ENCODE measurements at places on chromosomes 6 and 20.

DNA sequence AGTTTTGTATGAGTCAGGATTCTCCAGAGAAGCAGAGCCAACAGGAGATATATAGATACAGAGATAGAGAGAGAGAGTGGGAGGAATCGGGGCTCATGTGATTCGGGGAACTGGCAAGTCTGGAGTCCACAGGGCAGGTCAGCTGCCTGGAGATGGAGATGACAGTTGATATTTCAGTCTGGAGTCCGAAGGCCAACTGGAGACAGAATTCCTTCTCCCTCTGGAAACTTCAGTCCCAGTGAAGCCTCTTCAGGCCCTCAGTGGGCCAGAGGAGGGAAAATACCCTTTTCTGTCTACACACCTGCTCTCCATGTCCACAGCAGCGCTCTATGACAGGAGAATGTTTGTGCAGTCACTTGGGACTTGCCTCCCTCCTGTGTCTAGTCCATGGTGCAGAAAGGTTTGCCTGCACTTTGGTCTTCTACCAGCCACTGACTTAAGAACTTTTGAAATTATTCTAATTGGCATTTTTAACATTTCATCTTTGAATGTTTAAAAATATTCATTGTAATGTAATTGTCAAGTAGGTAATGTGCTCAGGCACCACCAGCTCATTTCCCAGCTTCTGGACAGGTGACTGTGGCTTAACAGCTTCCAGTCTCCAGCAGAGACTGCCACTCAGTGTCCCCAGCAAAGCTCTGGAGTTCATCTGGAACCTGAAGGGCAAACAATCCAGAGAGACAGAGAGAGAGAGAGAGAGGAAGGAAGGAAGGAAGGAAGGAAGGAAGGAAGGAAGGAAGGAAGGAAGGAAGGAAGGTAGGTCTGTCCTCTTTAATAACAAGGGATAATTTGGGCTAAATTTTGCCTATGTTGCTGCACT is 43.8 kb upstream of the AFDN start:
- no peak for DNase-seq

DNA sequence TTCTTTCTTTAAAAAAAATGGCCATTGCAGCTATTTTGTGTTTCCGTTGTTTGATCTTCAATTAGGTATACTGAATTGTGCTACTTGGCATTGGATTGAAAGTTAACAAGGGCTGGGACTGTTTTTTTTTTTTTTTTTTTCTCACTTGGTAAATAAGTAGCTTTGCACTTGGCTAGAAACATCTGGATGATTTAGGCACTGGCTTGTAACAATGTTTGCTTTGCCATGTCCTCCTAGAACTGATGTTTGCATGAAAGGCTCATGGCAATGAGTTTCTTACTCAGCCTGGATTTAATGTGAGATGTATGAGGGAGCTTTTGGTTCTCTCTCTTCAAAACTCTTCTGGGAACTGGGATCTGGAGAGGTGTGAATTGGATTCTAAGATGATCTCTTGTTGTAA is 414.1 kb downstream of the CDH26 start:
- DNase-seq = no peak

DNA sequence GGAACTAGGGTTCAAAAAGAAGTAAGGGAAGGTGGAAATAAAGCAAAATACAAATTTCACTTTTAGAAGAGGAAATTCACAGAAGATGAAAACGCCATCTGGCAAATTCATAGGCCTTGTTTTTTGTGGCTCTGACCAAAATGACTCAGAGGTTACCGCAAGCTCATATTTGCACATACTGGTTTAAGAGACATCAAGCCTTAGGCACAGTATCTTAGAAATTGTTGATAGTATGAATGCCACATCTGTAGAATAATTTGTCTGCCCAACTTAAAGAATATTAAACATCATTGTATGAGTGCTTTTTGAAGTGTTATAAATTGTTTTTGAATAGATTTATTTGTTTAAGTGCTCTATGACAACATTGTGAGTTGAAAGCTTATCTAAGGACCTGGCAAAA is 10.6 kb downstream of the TAAR1 start:
- peak; percentile 6 for DNase-seq

- DNase-seq = no peak
Observed at GRCh38 chr6:135192256-135193174, 11.4 kb downstream of the MYB start.

DNA sequence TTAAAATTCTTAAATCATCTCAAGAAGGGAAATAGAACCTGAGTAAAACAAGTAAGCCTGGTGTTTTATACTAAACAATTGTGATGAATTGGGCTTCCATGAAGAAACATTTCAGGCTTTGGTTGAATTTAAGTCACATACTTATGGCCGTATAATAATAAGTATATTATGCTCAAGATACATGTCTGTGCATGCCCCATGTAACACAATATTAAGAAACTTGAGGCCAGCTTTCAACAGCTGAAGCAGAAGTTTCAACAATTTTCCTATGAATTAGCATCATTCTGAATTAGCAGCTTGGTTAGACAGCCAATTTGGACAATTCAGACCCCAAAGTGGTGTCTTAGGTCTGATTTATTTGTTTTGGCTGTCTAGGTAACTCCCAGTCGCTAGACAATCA is 243.7 kb downstream of the MYLK4 start:
- no peak for DNase-seq

DNA sequence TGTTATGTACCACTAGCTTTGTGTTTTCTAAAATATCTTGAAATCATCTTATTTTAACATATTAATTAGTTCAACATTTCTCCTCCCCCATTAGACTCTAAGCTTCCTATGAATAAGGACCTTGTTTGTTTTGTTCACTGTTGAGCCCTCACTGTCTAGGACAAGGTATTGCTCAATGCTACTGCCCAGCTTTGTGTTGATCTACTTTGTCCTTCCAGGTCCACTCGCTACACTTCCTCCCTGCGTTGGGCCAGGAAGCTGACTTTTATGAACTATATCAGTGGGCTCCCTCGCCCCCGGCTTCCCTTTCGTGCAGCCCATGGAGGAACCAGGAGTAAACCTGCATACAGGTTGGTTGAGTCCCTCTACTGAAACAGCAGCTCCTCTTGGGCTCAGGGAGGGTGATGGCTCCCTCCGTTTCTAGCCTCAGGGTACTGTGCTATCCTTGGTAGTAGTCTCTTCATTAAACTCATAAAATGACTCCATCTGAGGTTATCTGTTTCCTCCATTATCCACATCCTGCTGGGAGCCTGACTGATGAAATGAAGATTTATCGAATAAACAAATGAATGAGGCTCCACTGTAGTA is 272.5 kb downstream of the CLIC5 start:
- no peak for DNase-seq

DNA sequence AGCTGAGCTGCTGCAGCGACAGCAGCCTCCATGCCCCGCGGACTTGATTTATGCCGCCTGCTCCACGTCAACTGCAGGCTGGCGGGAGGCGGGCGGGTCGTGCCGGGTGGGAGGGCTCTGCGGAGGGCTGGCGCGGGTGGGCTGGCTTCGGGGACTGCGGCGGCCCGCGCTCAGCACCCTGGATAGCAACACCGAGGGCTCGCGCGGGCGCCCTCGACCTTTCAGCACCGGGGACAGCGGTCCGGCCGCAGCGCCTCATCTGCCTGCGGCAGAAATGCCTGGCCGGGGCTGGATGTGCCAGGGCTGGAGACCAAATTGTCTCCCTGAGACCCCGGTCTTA is 792 bp downstream of the SNAP25 start:
- no peak for DNase-seq

DNA sequence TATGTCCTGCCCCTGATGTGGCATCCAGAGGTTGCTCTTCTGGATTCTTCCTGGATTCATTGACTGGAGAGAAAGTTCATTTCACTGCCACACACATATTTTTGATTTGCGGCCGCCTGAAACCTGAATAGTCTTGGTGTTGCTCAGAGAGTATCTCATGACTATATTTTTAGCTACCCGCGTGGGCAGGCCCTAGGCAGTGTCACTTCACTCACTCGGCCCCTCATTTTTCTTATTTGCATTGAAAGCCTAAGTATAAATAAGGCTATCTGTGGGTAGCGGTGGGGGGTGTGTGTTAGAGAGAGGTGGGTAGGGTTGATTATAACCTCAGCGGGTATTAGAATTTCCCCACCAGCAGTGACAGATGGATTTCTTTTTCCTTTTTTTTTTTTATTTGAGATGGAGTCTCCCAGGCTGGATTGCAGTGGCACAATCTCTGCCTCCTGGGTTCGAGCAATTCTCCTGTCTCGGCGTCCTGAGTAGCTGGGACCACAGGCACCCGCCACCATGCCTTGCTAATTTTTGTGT is 113.5 kb downstream of the JARID2 start:
- DNase-seq = no peak

DNA sequence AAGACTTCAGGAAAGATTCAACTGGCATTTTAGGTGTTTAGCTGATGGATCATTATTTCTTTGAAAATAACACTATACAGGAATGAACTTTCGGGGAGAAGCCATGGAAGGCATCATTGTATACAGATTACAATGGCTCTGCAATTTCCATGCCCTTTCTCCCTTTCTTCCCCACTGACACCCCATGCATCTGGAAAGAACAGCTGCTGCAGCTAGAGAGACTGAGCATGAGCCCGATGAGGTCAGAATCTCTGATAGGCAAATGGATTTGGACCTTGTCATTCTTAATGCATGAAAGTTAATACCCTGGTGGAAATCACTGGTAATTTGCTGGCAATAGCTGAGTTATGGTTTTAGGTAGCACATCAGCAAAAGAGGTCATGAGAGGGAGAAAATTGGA is 54.8 kb downstream of the BTBD3 start:
- DNase-seq = no peak

GRCh38 chr6:144285548-144285797 is 338 bp downstream of the UTRN start:
- no peak for DNase-seq

- no peak for DNase-seq
Observed at GRCh38 chr6:40419946-40420728, 167.0 kb downstream of the LRFN2 start.

DNA sequence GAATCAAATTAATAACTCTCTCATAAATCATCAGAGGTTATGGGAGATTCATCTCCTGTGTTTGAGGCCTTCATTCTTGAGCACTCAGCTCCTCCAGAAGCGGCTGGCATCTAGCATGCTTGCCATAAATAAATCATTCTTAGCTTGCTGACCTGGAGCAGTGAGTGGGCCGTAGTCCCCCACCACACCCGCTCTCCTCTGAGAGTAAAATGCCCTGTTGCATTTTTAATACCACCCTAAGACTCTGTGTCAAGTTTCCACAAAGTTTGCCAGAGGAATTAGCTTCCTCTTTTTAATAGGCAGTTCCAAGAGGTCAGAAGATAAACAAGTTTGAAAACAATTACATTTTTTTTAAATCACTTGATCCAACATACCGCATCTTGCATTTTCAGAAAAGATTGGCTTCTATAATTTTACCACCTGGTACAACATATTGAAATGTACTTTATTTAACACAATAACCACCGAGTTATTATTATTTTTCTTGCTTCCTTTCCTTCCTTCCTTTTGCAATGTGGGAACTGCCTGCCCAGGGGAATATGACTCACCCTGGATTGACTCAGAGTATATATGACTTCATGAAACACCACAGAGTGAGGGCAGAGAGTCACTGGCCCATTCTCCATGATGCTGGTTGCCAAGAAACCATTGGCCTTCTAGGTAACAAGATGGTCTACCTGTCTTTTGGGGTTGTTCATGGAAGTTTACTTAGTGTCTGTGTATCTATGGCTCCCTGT is 29.4 kb upstream of the CLIC5 start:
- DNase-seq = peak; percentile 67

DNA sequence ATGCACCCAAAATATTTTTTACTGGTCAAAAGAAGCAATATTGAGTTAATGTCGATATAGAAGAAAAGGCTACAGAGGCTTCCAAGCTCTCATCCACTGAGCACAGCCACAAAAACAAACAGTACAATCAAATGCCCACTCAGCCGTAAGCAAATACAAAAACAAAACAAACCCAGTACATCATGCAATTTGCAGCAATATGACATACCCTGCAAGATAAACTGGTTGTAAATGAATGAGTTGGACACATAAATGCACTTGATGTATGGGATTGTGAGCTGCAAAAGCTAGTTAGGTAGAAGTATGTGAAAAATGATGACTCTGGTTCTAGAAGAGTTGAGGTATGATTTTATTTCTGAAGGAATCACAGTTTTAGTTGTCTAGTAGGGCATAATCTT is 83.9 kb downstream of the SESN1 start:
- no peak for DNase-seq

GRCh38 chr6:42339991-42340401 is 111.7 kb downstream of the TRERF1 start:
- DNase-seq = no peak

DNA sequence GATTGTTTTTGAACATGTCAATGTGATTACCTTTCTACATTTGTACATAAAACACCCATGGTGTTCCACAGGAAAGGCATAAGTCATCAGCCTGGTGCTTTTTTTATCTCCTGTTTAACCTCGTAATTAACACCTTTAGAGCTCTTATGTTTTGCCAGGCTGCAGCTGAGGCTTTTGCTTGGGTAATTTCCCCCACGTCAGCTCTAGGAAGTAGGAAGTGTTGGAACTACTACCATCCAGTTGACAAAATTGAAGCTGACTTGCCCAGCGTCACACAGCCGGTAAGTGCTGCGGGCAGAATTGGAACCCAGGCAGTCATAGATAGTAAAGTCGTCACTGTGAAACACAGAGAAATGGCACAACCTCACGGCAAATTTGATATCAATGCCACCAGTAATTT is 86.6 kb upstream of the BMP2 start:
- DNase-seq = no peak

DNA sequence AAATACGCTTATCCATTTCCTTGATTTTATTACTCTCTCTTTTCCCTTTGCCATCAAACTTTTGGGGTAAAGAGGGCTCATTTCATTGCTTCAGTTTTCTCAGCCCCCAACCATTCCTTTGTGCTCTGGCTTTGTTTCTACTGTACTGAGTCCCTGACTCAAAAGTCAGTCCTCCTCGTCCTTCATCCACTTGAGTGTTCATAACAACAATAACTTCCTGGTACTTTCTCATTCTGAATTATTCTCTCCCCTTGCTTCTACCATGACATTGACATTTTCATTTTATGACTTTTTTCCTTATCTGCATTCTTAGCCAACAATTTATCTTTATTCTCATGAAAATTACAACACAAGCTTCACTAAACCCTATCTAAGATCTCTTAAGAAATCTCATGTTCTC is 911 bp downstream of the ENPP3 start:
- no peak for DNase-seq

GRCh38 chr6:156832231-156832647 is 55.1 kb downstream of the ARID1B start:
- no peak for DNase-seq

GRCh38 chr6:106870069-106870468 is 104.5 kb downstream of the CD24 start:
- DNase-seq = no peak
